ENCODE measurements at places on chromosomes 12 and 14.

- DNase-seq, result no peak
These were observed 272.4 kb upstream of the RTL1 start for GRCh38 chr14:101175731-101176534.

GRCh38 chr12:21849878-21850277 lies 75.4 kb upstream of the KCNJ8 start:
- DNase-seq, result no peak

DNA sequence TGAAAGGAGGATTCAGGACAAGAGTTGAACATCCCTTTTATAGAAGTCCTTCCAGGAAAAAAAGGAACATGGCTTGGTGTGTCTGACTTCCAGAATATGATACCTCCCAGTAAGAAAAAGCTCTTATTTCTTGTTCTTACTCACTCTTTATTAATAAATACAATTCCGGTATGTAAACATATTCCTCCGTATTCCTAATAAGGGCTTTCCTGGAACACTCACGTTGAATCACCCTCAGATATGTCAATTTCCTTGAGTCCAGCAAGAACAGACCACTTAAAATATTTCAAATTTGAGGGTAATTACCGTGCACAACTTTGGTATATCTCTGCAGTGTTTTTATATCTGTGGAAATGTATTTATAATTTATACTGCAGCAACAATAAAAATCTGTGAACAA lies 385.6 kb downstream of the SYT1 start:
- no peak for DNase-seq

- no peak for DNase-seq
These were observed 1988.8 kb upstream of the FLRT2 start for GRCh38 chr14:83541147-83541546.

Measured in amygdala (tissue), 56 donors.